ENCODE measurements at places on chromosomes 7 and 10. TPM values are rescaled to one million over a fixed set of nuclear protein-coding genes. Genes with fewer than 3 reads are reported as not detected.

DRGX gene
- total RNA-seq: not detected

CADPS2 gene
- total RNA-seq: not detected

GPC2 gene
- total RNA-seq: 2.6 TPM

C10orf120 gene
- not detected for total RNA-seq

CFAP46 gene
- 0.19 TPM for total RNA-seq

PAX4 gene
- total RNA-seq: not detected

CYP2C19 gene
- total RNA-seq: not detected

NEURL1 gene
- total RNA-seq: 1.8 TPM

COBL gene
- total RNA-seq: not detected

MAT1A gene
- not detected for total RNA-seq

TDRD1 gene
- not detected for total RNA-seq

IQUB gene
- total RNA-seq: not detected

INA gene
- total RNA-seq: not detected

HNRNPA2B1 gene
- 824 TPM for total RNA-seq

DLX5 gene
- total RNA-seq: not detected

Measured in natural killer cell treated with Interleukin-12 subunit alpha and Interleukin-12 subunit beta and Interleukin-15 and Interleukin-18, amount 100 ng/mL, for 72 hours (primary cell).